Kidney epithelial cell (primary cell): ENCODE measurements at places on chromosomes 5 and 9. TPM values are rescaled to one million over a fixed set of nuclear protein-coding genes. Genes with fewer than 3 reads are reported as not detected.
A peak's percentile ranks its signal among the peaks of the same experiment; 100 is the strongest.

GRCh38 chr9:89525446-89526374 is 27.8 kb upstream of the SEMA4D start:
- DNase-seq: no peak

DNA sequence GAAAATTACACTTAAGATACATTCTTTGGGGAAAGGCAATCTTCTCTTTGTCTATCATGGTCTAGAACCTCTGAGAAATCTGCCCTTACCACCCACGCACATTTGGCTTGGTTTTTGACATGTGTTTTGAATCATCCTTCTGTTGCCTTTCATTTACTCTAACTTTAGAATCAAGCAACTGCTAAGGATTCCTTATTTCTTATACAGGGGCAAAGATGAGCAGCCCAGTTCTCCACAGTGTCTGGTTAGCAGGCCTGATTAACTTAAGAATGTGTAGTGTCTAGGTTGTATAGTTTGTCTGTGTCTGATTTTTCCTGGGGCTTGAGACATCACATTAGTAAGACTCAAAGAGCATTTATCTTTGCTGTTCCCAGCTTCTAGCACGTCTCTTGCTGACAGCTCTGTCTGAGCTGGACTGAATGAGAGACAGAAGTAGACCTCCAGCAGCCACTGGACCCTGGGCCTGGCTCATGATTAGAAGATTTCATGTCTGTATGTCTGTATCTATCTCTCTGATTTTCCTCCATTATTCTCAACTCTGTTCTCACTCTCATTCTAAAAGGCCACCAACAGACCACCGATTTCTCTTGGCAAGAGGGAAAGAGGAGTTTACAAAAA is 31.8 kb upstream of the PCA3 start:
- DNase-seq: no peak

Gene SEMA4D
- total RNA-seq: 27.8 and 30.7 TPM in 2 replicates

GRCh38 chr9:7298123-7298522 is 501.5 kb downstream of the DMAC1 start:
- no peak for DNase-seq

Gene MYMK
- total RNA-seq: not detected in 2 replicates

DNA sequence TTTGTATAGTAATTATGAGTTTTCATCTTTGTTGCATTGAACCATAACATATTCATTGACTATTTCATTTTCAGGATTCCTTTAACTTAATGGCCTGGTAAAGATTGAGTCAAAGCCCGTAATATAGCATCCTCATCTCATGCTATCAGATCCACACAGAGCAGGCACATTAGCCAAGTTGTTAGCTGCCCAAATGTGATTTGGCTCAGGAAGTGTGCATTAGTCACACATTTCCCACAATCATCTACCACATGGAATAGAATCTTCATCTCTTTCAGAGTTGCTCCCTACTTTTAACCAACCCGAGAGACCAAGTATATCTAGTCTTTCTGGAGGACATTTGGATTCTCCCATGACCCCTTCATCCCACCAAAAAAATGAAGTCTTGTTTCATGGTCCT is 481.0 kb upstream of the PTGER4 start:
- no peak for DNase-seq

Gene PCDHGB3
- 1.3 and 3.6 TPM in 2 replicates for total RNA-seq

DNA sequence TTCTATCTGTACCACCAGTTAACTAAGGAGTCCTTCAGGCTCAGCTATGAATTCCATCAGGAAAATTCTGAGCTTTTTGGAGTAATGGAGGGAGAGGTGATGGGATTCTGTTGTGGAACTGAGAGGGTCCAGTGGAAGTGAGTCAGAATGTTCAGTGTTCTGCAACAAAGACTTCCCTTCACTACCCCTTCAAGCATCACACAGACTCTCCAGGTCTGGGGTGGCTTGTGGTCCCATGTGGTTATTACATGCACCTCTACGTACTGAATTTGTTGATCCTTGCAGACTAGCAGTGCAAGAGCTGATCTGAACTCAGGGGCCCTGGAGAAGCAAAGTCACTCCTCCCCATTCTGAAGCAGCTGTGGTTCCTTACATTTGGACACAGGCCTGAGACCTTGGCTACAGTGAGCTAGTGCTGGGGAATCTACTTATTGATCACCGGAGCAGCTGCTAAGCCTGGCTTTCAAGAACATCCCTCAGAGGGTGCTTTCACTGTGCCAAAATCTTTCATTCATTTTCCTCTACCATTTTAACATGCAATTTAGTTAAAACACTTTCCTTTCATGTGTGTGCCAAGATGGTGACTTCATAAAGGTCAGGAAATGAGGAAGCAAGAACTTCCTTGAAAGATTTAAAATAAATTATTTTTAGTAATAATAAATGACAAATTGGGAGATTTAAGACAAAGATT is 75.0 kb upstream of the TNC start:
- DNase-seq: no peak

- no peak for DNase-seq
These were observed 192.0 kb downstream of the AP3B1 start for GRCh38 chr5:78102500-78102899.

DNA sequence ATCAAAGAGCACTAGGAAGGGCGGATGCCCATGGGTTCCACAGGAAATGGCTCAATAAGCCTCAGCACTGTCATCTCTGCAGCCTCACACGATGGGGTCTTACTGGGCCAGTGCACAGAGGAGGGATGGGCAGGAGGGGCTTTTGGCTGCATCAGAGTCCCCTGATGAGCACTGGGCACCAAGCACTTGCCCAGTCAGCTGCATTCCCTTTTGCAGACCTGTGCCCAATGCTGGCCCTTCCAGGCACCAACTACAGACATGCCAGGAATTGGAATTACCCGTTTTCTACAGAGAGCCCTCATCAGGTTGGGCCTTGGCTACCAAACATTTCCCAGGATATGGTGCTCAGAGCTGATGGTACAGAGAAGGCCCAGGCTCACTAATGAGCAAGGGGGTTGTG is 182.5 kb downstream of the HSPA4 start:
- DNase-seq: no peak

- DNase-seq: no peak
These were observed 12.6 kb upstream of the LPCAT1 start for GRCh38 chr5:1536322-1536845.

GRCh38 chr9:134301387-134302129 is 24.7 kb upstream of the RXRA start:
- peak; percentile 26 for DNase-seq

Gene SLC36A2
- not detected in 2 replicates for total RNA-seq

GRCh38 chr5:58245476-58245840 is 214.4 kb downstream of the PLK2 start:
- DNase-seq: no peak

Gene PGM5
- 0.79 and 1.2 TPM in 2 replicates for total RNA-seq

Gene GLDC
- 10.3 and 17.3 TPM in 2 replicates for total RNA-seq

- DNase-seq: peak; percentile 32
These were observed 1114.9 kb upstream of the C9orf72 start for GRCh38 chr9:28688172-28688571.

DNA sequence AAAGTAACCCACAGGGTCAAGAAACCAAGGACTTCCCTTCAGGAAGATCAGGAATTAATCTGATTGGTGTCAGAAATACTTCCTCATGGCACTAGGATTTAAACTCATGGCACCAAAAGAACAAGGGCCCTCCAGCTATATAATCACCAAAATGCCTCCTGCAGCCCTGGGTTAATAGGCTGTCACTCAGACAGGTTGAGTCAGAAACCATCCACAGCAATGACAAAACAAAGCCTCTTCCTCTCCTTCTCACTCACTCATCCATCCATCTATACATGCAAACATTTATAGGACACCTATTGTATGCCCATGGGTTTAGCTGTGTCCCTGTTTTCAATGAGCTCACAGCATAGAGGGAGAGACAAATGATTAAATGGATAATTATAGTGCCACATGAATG is 62.5 kb upstream of the SPOCK1 start:
- DNase-seq: no peak

- DNase-seq: no peak
These were observed 283.3 kb downstream of the NSG2 start for GRCh38 chr5:174328631-174329299.

DNA sequence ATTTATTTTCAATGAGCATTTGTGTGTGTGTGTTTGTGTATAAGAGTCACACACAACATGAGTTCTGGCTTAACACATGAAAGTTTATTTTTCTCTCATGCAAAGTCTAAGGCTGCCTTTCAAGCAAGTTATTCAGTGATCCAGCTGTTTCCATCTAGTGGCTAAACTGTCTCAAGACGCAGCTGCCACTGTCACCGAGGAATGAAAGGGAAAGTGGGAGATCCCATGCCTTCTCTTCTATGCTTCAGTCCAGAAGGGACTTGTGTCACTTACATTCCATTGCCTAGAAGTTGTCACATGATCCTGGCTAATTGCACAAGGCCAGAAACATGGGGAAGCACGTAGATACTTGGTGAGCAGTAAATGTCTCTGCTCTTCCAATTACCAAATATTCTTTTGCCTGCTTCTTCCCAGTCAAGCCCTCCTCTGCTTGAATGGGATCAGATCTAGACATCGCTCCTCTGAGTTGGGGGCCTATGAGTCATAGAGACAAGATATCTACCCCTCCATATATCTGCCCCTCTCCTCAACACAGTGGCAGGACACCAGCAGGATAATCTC is 30.4 kb upstream of the SLIT3 start:
- no peak for DNase-seq

DNA sequence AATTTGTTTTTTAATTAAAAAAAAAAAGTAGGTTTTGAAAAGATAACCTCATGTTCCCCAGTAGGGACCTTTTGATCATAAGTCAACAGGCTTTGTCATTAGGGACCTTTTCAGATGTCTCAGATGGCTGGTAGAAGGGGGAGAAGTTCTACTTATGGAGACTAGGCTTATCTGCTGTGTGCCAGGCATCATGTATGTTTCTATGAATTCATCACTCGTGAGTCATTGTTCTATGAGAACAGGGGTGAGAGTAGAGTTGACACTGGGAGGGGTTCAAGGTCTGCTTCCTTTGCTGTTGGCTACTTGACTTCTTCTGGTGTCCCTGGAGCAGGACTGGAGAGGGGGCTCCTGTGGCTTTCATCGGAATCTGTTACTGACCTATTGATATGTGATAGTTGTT is 138.8 kb downstream of the KDM4C start:
- DNase-seq: no peak

Gene FCN2
- total RNA-seq: not detected in 2 replicates

Gene F2RL2
- total RNA-seq: 2.0 and 2.5 TPM in 2 replicates

DNA sequence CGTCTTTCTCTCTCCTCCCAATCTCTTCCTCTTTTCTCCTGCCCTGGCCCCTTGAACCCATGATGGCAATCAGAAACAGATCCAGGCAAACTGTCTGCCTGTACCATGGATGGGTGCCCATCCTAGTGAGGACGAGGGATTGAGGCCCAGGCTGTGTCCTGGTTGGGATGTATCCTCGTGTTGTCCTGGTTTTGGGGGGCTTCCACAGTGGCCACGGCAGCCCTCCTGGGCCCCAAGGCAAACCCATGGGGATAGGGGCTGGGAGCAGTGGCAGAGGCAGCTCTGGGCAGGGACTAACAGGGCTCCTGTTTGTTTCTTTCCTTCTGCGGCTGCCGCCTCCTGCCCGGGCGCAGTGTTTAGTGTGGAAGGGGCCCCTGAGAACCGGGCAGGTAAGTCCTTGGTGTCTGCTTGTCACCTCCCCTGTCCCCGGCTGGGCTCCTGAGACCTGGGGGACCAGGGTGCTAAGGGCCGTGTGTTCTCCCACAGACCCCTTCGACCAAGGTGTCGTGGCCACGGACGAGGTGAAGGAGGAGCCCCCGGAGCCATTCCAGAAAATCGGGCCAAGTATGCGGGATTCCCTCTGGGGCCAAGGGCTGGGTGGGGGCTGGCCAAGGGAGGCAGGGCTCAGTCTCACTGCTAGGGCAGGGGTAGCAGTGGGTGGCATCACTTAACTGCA is 70.0 kb downstream of the AMBP start:
- DNase-seq: no peak

DNA sequence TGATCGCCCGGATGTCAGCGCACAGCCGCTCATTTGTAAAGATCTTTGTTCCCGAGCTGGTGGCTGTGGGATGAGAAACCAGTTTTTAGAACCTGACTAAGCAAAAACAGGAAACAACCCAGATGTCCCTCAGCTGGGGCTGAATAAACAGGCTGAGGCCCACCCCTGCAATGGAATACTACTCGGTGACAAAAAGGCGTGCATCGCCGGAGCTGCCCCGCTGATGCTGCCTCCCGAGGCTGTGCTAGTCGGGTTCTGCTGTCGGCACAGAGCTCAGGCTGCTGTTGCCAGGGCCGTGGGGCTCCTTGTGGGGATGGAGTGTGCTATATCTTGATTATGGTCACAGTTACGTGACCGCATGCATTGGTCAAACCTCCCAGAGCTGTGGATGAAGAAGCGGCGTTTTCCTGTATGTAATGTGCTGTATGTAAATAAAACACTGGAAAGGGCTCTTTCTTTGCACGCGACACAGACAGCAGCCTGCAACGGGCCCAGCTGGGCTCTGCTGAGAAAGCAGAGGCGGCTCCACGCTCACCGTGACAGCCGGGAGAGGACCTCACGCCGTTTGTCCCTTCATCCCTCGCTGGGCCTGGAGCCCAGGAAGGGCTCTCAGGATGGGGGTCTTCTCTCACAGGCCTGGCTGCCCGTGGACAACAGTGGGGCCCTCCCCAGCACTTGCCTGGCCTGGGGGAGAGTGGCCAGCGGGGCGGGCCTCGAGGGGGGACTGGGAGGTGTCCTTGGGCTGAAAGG is 51.5 kb upstream of the RNU6ATAC start:
- no peak for DNase-seq

Gene TSLP
- 0.29 and 0.68 TPM in 2 replicates for total RNA-seq

Gene QRFP
- total RNA-seq: not detected in 2 replicates

DNA sequence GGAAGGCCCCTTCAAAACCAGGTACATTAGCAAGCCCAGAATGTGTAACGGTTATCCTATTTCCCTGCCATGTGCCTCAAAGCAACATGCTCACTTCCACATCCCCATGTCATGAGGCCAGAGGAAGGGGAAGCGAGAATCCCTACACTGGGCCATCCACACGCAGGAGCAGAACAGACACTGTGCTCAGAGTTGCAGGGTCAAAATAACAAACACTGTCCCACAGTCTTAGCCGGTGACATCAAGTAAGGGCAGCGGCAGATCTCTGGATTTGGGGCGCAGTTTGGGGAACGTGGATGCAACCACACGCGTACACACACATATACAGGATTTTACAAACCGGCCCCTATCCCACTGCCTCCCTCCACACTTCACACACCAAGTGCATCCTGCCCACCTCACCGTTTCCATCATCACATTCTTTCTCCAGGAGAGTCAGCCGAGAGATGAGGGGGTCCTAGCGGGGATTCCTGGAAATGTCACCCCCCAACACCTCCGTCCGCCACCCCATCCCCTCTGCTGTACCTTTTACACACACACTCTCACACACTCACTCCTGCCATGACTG is 776 bp downstream of the APBA1 start:
- DNase-seq: no peak
